CD4-positive, alpha-beta T cell treated with Interleukin-4 for 1 hour (primary cell): ENCODE measurements at places on chromosomes 5 and 9.

DNA sequence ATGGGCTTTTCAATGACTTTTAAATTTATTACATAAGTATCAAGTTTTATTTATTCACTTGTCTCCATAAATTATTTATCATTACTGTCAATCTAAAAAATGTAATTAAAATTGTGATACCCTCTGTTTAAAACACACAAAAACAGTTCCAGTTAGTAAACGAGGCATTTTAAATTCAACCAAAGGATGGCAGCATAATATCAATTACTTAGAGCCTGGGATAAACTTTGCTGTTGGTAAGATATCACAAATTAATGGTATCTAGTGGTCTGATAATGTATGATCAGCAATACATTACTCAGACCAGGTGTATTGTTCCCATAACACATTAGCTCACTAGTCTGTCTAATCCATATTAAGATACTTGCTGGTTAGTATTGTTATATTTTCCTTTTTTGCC is 9.6 kb upstream of the IFNE start:
- peak; percentile 25 for DNase-seq

GRCh38 chr5:633501-633955 is 21.4 kb downstream of the CEP72 start:
- no peak for DNase-seq

GRCh38 chr9:120937127-120937526 is 10.5 kb upstream of the TRAF1 start:
- DNase-seq = no peak

DNA sequence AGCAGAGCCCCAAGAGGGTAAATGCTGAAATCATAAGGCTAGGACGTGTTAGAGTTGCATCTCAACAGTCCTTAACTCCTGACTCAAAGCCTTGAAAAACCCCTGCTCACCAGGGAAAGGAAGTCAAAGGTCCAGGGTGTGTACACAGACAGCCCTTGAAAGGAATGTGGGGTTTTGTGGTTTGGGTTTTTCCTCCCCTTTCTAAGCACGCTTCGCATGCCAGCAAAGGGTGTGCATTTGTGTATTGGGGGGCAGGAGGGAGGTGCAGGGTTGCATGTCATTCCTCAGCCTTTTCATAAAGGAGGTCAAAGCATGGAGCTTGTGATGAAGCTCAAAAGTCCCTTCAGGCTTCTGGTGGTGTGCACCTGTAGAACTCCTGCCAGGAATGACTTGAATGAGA is 17.3 kb upstream of the XPA start:
- no peak for DNase-seq

DNA sequence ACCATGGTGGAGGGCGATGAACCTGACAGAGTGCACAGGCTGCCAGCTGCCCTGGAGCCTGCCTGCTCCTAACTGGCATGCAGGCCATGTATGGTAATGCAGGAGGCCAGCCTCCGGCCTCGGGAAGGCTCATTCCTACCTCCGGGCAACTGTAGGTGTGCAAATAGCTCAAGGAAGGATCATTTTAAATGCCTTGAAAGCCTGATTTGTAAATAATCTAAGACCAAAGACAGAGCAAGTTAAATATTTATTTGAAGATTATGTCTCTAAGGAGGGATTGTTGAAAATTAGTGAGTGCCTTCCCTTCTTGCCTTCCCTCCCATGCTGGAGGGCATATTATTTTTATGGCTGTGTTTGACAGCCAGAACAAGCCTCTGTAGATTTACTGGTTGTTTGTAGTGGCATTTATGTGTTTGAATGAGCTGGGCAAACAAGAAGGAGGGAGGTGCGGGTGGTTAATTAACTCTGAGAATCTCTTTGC is 285.7 kb upstream of the TUT7 start:
- no peak for DNase-seq

DNA sequence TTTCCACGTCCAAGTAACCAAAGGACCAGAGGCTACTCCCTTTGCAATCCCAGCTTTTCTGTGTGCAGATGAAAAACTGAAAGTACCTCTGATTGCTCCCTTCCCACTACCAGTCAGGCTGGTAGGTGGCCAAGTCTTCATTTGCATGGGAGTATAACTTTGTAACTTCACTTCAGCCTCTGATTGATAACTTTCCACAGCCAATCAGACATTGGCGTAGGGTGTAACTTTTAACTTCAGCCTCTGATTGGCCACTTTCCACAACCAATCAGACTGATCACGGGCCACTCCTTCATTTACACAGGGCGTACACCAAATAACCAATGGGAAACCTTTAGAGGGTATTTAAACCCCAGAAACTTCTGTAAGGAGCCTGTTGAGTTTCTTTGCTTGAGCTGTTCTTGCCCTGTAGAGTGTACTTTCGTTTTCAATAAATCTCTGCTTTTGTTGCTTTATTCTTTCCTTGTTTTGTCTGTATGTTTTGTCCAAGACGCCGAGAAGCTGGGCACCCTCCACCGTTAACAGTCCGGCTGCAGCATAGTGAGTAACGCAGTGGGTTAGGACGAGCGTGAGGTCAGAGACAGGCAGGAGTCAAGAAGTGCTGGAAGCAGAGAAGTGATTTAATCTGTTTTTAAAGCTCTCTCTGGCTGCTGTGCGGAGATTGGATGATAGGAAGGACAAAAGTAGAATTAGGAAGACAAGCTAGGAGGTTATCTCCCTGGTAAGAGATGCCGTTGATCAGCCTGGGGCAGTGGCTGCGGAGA is 3.5 kb upstream of the EXOSC2 start:
- no peak for DNase-seq

DNA sequence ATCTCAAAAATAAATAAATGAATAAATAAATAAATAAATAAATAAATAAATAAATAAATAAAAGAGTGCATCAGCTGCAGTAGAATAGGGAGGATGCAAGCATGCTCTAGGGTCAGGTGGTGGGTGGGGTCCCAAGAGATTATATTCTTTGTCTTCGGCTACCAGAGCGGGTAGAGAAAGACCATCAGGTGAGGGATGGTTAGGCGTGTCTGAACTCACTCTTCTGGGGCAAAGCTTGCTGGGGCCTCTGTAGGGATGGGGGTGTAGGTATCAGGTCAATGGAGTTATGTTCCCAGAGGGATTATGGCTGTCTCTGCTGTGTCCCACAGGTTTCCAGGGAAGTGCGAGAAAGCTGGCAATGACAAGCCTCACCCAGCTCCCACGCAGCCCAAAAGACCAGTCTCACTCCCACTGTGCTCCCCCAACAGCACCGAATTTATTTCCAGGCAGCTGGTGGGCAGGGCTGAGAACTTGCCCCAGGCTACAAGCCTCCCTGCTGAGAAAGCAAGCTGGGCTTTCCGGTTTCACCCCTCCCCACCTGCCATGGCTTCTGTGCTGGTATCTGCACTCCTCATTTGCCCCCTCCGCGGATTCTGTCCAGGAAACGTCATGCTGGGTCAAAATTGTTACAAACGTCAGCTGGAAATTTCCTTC is 180.8 kb downstream of the LURAP1L start:
- DNase-seq = no peak

DNA sequence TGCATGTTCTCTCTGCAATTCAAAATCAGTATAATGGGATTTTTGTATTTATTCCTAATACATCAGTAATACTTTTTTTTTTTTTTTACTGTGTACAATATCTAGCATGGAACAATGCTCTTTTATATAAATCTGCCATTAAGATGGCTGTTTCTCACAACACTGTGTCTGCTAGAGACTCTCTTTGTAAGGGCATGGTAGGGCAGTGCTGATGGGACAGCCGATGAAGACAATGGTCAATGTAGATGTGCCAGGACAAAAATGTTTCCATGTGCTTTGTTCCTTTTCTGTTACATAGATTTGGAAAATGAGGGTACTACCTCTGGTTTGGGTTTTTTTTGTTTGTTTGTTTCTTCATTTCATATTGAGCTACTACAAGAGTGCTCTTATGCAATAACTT is 95.3 kb upstream of the ITGA2 start:
- DNase-seq = no peak

GRCh38 chr5:59360130-59360555 is 533.4 kb downstream of the PDE4D start:
- DNase-seq = no peak

GRCh38 chr9:131578731-131579504 is 33.6 kb downstream of the PRRT1B start:
- peak; percentile 63 for DNase-seq

GRCh38 chr5:122756264-122756911 is 18.5 kb upstream of the SNX2 start:
- peak; percentile 16 for DNase-seq

DNA sequence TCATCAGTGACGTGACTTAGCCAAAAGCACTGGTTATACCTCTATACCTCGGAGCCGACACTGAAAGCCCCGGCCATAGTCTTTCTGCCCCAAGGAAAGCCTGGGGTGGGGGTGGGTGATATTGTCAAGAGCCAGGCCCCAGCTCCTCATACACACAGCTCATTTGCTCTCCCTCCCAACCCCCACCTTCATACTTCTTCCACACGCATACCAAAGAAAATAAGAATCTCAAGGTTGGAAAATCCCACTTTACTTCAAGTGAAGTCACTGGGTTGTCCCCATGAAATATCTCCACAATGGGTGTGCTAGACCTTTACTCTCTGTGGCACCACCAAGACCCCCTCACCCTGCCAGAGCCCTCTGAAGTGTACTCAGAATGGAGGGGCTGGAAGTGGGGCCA is 27.1 kb upstream of the MGAT1 start:
- no peak for DNase-seq

DNA sequence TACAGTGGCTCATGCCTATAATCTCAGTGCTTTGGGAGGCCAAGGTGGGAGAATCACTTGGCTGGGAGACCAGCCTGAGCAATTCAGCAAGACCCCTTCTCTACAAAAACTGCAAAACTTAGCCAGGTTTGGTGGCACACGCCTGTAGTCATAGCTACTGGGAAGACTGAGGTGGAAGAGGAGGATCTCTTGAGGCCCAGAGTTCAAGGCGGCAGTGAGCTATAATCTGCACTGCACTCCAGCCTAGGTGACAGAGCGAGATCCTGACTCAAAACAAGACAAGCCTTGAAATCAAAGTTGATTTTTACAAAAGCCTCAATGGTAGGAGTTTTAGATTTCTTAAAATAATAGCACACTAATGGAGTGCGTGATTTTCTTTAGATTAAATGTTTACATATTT is 14.6 kb downstream of the UBE2D2 start:
- DNase-seq = no peak

GRCh38 chr9:123361086-123361730 is 5.2 kb downstream of the CRB2 start:
- DNase-seq = no peak

GRCh38 chr5:123371575-123372179 is 51.5 kb downstream of the CEP120 start:
- DNase-seq = peak; percentile 12

- DNase-seq = no peak
These were observed 70.5 kb downstream of the MED27 start for GRCh38 chr9:132008855-132009812.

DNA sequence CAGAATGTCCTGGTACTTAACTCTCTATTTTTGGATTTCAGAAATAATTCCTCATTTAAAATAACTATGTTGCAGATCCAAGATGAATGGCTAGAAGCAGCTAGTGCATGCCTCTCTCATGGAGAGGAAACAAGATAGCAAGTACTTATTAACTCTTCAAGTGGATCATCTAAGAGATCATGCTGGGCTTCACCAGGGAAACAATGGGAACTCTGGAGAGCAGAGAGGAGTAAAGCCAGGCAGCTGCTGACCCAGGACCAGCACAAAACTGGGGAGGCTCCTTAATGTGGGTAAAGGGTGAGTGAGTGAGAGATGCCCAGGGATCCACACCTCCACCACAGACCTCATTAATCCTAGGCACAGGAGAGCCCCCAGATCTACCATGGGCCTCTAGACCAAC is 897.8 kb upstream of the ACO1 start:
- DNase-seq = no peak

DNA sequence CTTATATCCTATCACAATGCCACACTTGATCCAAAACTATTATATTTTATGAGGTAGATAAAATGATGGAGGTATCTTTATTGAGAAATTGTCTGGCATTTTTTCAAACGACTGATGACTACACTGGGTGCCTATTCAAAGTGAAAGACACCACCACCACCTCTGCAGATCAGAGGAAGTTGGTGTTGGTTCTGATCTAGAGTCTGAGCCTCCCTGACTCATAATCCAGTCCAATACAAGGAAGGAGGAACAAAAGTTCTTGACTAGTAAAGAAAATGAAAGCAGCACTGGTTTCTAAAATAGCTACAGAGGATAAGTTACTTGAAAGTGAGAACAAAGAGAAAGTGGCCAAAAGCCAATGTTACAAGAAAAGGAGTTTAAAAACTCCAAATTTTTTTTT is 139.9 kb downstream of the RFX3 start:
- DNase-seq = no peak

DNA sequence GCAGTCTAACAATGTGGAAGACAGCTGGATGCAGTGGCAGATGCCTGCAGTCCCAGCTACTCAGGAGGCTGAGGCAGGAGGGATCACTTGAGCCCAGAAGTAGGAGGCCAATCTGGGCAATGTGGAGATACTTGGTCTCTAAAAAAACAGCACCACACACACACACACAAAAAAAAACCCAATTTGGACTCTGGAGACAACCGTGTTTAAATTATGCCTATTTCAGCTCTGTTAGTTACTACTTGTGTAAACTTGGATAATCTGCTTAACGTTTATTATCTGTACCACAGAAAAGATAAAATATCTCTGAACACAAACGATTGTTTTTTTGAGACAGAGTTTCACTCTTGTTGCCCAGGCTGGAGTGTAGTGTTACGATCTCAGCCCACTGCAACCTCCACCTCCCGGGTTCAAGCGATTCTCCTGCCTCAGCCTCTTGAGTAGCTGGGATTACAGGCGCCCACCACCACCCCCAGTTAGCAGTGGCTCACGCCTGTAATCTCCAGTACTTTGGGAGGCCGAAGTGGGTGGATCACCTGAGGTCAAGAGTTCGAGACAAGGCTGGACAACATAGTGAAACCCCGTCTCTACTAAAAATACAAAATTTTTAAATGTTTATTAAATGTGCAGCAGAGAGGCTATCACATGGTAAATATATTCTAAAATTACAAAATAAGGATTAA is 17.7 kb downstream of the RAPGEF6 start:
- no peak for DNase-seq

DNA sequence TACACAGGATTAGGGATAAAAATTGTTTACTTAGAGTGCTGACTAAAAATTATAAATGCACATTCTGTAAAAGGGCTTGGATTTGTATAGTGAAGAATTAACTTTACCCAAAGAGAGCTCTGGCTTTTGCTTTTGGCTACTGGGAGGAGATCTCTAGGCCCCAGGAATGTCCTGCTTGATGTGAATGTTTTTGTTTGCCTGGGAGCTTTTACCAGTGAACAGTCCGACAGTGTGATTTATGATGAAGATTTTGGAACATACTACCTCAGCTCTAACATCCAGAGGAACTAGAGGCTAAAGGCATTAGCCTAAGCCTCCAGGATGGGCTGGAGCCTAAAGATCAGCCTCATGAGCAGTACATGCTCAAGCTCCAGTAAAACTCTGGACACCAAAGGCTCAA is 103.7 kb upstream of the RFX3 start:
- DNase-seq = no peak

DNA sequence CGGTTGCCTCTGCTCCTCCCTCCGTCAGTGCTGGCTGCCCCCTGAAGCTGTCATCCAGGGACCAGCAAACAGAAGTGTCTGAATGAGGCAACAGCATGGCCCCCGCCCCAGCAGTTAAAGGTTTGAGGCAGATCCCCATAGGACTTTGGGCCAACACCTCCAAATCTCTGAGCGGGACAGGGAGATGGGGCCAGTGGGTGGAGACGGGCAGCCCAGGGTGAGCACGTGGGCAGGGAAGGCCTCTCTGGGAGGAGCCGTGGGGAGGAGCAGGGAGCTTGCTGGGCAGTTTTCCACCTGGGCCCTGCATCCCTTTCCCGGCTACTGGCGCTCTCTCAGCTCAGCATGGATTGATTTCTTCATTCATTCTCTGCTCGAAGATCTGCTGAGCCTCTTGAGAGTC is 39.1 kb upstream of the NOTCH1 start:
- DNase-seq = no peak

GRCh38 chr9:19631181-19631580 is 157.7 kb downstream of the SLC24A2 start:
- no peak for DNase-seq
